ENCODE measurements at places on chromosomes 1 and 21.

DNA sequence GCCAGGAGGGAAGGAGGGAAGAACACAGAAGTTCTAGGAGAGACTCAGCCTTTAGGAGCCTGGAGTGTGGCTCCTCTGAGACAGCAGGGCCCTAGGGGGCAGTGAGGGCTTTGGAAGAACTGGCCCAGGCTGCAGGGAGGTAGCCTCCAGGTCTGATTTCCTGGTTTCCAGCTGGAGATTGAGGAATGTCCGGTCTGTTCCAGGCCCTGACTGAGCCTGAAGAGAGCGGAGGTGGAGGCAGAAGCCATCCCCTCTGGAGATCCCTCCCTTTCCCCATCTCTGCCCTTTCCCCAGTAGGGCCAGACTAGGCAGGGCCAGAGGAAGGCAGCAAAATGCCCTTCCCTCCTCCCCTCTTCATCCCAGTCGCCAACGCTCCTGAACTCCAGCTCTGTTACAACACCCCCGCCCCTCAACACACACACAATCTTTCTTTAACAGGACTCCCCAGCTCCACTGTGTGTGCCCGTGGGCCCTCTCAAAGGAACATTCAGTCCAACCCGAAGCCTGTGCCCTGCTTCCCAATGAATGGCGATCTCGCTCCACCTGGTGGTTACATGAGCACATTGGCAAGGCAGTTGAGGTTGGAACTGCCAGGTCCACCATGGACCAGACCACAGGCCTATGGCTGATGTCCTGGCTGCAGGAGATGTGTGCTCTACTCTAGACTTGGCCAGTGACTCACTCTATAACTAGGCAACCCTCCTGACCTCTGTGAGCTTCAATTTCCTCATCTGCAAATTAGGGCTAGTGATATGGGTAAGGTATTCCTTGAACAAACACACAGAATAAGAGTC, 32.0 kb downstream of the MAP7D1 start:
- DNase-seq, result peak; percentile 73

GRCh38 chr1:11531943-11532342, 53.0 kb downstream of the DISP3 start:
- no peak for DNase-seq

DNA sequence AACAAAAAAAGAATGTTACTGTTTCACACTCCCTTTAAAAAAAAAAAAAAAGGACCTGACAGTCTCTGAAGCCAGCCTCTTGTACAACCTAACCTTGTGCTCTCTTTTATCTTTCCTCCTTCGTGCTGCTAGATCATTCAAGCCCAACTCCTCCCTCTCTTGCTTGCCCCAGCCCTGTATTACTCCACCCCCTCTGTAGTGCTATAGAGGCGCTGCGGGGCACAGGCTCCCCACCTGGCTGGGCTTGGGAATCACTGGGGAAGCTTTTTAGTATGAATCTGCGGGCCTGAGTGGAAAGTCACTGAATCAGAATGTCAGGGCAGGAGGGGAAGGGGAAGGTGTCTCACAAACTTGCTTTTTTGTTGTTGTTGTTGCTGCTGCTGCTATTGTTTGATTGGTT, 383.7 kb upstream of the CAMK1G start:
- no peak for DNase-seq

- no peak for DNase-seq
Measured at GRCh38 chr1:187185389-187185788, 356.6 kb downstream of the PLA2G4A start.

GRCh38 chr1:169044296-169044695, 62.2 kb upstream of the ATP1B1 start:
- no peak for DNase-seq

DNA sequence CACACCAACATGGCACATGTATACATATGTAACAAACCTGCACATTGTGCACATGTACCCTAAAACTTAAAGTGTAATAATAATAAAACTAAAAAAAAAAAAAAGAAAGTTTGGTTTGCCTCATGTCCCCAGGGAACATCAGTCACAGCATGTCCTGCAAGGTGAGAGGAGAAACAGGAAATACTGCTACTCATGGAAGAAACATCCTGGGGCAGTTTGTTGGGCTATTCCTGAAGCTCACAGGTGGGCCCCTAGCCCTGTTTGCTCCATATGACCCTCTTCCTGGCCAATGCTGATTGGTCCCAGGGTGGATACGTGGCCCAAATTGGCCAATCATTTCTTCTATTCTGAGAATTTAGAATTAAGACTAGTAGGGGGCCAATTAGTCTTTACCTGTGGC, 103.4 kb upstream of the ADAR start:
- DNase-seq, result no peak

DNA sequence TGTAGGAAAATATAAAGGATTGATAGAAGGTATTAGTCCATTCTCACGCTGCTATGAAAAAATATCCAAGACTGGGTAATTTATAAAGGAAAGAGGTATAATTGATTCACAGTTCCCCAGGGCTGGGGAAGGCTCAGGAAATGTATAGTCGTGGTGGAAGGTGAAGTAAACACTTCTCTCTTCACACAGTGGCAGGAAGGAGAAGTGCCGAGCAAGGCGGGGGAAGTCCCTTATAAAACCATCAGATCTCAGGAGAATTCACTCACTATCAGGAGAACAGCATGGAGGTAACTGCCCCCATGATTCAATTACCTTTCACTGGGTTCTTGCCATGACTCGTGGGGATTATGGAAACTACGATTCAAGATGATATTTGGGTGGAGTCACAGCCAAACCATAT, 1806.0 kb downstream of the MRPL39 start:
- no peak for DNase-seq

DNA sequence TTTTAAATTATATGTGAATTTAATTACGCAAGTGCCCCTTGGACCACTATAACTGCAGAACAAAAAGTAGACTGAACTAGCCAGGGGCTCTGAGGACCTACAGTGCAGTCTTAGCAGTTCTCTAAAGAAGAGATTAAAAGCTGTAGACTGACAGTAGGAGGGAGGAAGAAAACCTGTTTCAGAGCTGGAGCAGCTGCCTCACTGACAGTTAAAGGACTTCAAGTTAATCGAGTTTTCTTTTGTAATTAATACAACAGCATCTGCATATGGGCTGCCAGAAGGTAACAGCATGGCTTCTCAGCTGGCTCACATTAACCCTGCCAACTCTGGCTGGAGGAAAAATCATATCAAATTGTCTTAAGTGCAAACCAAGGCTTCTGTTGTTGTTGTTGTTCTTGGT, 19.9 kb downstream of the DSTYK start:
- DNase-seq, result no peak

GRCh38 chr1:6384962-6385361, 8.6 kb downstream of the ACOT7 start:
- peak; percentile 68 for DNase-seq

DNA sequence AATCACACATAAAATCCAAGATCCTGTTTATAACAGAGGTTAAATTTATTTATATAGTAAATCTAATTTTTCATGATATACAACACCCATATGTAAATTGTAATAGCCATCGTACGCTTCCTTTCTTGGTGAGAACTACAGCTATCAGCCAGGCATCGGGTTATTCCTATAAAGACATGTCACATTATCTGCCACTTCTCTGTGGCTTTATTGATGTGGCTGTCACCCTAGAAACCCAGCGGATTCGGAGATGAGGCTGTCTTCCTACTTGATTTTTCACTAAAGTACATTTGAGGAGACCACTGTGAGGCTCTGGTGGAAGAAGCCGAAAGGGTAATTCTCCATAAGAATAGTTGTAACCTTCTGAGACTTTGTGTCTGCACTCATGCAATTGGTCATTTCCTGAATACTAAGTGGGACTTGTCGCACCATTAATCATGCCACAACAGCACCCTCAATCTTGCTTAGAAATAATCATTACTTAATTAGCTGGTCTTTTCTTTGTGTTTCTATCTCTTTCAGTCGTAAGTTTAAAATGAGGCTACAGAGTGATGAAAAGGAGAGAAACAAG, 106.0 kb downstream of the NTNG1 start:
- DNase-seq, result no peak

- no peak for DNase-seq
Measured at GRCh38 chr1:53984726-53985125, 33.3 kb downstream of the LDLRAD1 start.

- peak; percentile 49 for DNase-seq
Measured at GRCh38 chr1:10339815-10340214, 59.0 kb upstream of the PGD start.

- DNase-seq, result no peak
Measured at GRCh38 chr1:48233666-48234485, 11.4 kb downstream of the SLC5A9 start.

DNA sequence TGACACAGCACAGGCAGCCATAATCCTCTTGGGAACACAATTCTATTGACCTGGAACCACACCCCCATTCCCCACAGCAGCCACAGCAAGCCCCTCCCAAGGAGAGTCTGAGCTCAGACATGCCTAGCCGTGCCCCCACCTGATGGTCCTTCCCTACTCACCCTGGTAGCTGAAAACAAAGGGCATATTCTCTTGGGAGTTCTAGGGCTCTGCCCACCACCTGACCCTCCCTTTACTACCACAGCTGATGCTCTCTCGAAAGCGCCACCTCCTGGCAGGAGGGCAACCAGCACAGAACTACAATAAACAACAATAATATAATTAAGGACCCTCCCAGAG, 184.8 kb upstream of the COA6 start:
- no peak for DNase-seq

GRCh38 chr1:212450331-212450881, 17.7 kb downstream of the NENF start:
- DNase-seq, result no peak

- no peak for DNase-seq
Measured at GRCh38 chr1:119688810-119689209, 22.9 kb upstream of the PHGDH start.

DNA sequence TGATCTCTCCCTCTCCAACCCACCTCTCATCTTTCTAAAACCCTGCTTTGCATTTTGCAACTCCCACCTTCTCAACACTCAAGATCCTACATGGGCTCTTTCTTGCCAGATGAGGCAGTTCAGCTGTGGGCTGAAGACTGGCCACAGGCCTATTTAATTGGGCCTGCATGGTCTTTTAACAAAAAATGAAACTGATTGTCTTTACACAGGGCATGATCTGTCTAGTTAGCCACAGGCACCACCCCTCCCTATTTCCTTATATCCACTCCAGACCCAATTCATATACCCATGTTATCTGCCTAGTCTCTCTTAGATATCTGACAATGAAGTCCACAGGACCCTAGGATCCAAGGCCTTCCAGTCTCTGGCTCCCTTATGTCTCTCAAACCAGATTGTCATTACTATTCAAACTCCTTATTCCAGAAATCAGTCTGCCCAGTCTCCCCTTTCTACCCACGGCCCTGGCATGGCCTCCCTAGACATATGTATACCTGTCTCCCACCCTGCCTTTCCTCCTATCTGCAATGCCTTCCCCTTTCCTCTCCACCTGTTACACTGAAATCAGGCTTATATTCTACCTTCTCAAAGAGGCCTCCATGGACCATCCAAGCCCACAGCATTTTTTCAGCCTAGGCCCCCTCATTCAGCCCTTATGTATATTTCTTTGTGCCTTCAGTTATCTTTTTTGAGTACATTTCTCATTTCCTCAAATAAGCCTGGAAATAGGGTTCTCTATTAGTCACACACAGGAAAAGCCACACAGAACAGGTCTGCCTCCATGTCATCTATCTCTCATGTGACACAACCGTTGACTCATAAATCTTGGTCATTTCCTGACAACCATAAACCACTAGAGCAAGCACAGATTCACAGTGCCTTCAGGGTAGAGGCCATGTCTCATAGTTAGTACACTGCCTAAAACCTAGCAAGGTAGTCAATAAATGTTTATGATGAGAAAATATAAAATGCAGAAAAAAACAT, 39.0 kb downstream of the LPAR3 start:
- no peak for DNase-seq

- DNase-seq, result no peak
Measured at GRCh38 chr1:185404907-185405568, 88.0 kb upstream of the IVNS1ABP start.

DNA sequence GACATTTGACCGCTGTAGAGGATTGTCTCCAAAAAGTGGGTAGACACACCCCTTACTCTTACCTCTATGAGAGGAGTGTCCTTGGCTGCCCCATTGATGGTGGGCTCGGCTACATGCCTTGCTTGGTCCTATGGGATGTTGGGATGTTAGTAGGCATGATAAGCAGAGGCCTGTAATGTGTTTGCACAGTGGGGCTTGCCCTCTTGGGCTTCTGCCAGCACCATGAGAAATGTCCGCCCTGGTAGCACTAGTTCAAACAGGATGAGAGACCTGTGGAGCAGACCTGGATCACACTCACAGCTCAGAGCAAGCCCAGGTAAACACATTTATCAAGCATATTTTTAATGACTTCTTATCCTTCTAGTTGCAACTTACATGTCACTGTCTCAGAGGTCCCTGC, 54.2 kb downstream of the SH3GLB1 start:
- DNase-seq, result no peak
